Fibroblast of gingiva (primary cell): ENCODE measurements at places on chromosomes 12 and 14.

GRCh38 chr14:76719666-76720065 is 41.6 kb upstream of the VASH1 start:
- DNase-seq: no peak

DNA sequence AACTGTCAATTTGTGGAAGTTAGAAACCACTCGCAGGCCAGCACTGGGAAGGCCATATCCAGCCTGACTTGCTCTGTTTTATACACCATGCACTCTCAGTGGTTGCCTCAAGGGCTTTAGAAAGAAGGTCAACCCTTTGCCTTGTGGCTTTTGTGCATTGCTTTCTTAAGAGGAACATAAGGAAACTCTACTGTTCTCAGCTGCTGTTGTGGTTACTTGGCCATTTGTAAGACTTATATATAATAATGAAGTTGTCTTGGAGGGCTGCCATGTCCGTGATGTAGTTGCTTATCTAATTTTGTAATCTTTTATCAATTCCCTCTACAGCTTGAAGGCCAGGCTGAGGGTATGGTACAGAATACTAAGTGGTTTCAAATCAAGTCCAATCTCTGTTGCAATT is 637.8 kb downstream of the DIO2 start:
- no peak for DNase-seq

GRCh38 chr12:1916371-1917171 is 1.9 kb downstream of the CACNA2D4 start:
- DNase-seq: no peak

GRCh38 chr12:117718141-117718540 is 250.6 kb downstream of the KSR2 start:
- no peak for DNase-seq

- DNase-seq: no peak
Measured at GRCh38 chr12:58433959-58434358, 486.3 kb downstream of the LRIG3 start.

GRCh38 chr12:53599579-53599978 is 26.6 kb downstream of the ATF7 start:
- DNase-seq: no peak

- DNase-seq: no peak
Measured at GRCh38 chr12:126160912-126161311, 1095.7 kb downstream of the AACS start.

DNA sequence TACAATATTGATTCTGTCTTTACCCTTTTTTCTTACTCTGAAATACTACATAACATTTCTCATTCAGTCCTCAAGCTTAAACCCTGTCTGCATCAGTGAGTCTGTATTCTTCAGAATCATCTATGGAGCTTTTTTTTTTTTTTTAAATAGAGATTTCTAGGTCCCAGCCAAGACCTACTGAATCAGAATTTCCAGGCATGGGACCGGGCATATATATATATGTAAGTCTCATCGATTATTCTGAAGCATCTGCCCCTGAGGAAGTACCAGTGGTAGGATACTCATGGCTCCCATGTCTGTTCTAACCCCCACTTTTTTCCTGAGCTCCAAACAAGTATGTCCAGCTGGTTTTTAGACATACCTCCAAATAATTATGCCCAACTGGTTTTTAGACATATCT is 6.1 kb downstream of the DDX47 start:
- no peak for DNase-seq

DNA sequence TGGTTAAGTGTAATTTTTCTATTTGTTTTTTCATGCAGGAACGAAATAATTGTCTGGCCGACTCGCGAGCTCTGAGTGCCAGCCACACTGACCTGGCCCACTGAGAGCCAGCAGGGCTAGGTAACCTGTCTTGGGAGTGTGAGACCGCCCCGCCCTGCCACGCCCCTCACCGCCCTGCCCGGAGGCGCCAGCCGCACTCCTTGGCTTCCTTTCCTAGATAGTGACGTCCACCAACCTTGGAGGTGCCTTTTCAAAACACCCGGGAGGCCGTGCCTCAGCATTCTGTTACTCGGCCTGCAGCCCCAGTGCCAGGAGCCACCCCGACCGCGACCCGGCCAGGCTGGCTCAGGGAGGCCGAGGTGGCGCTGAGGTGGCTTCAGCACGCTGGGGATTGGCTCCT is 21.7 kb downstream of the XRCC3 start:
- no peak for DNase-seq

DNA sequence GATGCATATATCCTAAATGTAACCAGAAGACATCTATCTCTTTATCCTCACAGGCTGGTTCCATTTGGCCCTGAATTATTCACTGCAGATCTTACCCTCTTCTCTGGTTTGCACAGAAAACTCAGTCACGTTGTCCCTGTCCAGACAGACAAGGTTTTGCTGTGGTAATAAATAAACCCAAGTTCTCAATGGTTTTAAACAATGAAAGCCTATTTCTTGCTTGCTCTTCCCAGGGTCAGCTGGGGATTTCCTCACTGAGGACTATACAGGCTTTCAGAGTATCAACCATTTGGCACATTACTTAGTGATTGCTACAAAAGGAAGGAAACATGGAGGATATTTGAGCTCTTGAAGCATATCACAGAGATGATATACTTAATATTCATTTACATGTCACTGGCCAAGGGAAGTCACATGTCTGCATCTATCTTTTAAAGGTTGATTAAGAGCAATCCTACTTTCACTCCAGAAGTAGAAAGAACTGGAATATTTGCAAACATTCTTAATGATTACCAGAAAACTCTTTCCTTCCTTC is 24.4 kb upstream of the E2F7 start:
- no peak for DNase-seq

DNA sequence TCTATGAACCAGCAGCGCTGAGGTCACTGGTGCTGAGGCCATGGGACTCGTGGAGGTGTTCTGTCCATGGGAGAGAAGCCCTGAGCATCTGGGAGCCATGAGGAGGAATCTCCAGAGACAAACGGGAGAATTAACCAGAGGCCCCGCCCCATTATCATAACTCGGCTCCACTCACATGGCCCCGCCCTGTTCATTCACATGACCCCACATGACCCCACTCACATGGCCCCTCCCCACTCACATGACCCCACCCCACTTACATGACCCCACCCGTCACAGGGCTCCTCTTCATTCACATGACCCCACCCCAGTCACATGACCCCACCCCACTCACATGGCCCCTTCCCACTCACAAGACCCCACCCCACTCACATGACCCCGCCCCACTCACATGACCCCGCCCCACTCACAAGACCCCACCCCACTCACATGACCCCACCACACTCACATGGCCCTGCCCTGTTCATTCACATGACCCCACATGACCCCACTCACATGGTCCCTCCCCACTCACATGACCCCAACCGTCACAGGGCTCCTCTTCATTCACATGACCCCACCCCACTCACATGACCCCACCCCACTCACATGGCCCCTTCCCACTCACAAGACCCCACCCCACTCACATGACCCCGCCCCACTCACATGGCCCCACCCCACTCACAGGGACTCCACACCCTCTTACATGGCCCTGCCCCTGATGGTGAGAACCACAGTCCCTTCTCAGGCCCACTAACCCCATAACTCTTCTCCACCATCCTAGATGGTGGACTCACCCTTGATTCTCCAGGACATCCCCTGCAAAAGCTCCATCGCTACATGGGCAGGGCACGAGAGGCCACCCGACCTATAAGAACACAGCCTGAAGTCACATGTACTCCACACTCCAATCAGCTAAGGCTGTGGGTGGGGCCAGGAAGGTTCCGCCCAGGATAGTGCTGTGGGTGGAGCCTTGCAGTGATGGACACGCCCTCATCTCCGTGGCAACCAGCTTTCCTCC is 151.1 kb upstream of the SFSWAP start:
- no peak for DNase-seq

DNA sequence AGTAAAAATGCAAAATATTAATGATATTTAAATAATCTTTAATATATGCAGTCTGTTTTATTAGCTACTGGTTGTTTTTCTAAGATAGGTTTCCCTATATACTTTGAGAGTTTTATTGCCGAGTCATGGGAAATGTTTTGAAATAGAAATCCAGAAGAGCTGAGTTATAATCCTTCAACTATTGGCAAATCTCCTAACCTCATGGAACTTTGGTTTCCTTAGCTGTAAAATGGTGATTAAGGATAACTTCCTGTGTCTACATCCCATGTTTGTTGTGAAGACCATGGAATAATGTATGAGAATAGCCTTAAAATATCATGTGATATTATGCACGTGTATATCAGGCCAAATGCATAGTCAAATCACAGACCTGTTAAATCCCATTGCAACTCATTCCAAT is 51.0 kb downstream of the UNC79 start:
- no peak for DNase-seq

GRCh38 chr14:31530136-31530535 is 31.1 kb upstream of the NUBPL start:
- no peak for DNase-seq

- DNase-seq: peak; percentile 10
Measured at GRCh38 chr12:109157986-109158385, 41.6 kb downstream of the ACACB start.

GRCh38 chr12:50102131-50102531 is 1.7 kb upstream of the GPD1 start:
- DNase-seq: no peak

DNA sequence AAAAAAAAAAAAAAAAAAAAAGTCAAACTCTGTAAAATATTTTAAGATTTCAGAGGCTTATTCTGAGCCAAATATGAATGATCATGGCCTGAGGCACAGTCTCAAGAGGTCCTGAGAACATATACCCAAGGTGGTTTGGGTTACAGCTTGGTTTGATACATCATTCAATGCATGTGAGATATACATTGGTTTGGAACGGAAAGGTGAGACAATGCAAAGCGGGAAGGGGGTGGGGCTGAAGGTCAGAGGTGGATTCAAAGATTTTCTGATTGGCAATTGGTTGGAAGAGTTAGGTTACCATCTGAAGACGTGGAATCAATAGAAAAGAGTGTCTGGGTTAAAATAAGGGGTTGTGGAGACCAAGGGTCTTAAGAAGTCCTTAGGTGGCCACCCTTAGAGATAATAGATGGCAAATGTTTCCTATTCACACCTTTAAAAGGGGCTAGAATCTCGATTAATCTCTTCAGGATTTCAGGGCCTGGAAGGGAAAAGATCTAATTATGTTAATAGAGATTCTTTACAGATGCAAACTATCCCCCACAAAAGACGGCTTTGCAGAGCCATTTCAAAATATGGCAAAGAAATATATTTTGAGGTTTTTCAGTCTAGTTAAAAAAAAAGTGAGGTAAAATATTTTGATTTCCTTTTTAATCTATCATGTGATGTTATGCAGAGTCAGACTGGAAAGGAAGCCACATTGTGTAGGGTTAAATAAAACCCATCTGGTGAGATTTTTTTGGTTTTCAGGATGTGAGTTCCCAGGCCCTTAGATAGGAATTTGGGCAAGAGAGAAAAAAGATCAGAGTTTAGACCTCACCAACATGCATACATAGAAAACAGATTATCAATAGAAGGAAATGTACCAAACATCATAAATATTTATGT is 173.8 kb upstream of the CNOT2 start:
- no peak for DNase-seq

DNA sequence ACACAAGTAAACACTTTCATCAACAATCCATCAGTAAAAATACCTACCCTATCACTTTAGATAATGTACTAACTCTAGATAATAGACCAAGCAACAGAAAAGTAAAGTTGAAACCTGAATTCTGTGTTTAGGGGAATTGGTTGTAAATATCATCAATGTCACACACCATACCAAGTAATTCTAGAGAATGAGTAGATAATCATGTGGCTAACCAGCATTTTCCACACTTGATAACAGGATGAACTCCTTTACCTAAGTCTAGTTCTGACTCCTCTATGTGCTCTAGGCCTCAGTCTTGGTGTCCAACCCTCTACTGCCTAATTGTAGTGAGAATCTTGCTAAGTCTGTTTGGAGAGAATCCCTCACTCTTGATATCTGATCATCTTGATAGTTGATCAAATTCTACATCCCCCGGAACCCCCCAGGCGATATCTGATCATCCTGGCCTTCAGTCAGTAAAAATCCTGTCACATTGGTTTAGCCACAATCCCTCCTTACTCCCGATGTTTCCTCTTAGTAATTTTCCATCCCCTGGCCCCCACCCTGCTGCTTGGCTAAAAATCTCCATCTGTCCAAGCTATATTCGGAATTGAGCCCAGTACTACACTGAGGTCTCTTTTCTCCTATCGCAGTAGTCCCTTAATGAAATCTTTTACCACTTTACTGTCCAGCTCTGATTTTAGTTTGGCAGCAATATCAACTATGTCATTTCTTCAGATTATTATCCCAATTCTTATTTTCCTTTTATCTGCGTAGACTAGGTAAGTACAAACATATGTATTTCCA is 3.4 kb upstream of the SLCO1A2 start:
- no peak for DNase-seq

DNA sequence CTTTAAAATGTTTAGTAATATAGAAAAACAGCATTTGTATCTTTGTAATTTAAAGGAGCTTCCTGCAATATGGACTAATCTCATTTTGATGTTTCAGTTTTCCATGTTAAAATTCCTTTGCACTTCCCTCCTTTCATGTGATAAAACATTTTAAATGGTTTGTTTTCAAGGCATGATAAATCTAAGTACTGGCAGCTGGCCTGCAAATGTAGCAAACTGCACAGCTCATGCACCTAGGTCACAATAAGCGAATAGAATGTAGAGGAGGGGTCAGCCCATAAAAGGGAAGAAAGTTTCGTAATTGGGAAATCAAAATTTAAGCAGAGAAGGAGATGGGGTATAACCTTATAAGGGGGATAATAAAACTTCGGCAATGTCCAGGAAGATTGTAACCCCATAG is 80.0 kb upstream of the KCNH3 start:
- no peak for DNase-seq

GRCh38 chr12:43177276-43177675 is 374.7 kb downstream of the ADAMTS20 start:
- DNase-seq: no peak

- no peak for DNase-seq
Measured at GRCh38 chr14:76174982-76175381, 23.3 kb downstream of the GPATCH2L start.

GRCh38 chr14:59377491-59377890 is 87.7 kb downstream of the GPR135 start:
- no peak for DNase-seq
